A549 treated with DMSO at 1 μM for 4 hours (cell line): ENCODE measurements at places on chromosomes 4 and X. TPM values are rescaled to one million over a fixed set of nuclear protein-coding genes. Genes with fewer than 3 reads are reported as not detected.

The ZXDB gene
- total RNA-seq, result 5.5 to 7.9 TPM (median 6.8 TPM) in 5 replicates

The TMEM255A gene
- total RNA-seq, result 0.07 to 0.18 TPM (median 0.13 TPM) in 5 replicates

The TMEM154 gene
- total RNA-seq, result 0.02 to 0.18 TPM (median 0.06 TPM) in 5 replicates

The KCND1 gene
- total RNA-seq, result 1.2 to 1.6 TPM (median 1.3 TPM) in 5 replicates

The REELD1 gene
- total RNA-seq, result not detected in 5 replicates

The PAGE4 gene
- total RNA-seq, result not detected in 5 replicates

The AMOT gene
- 0.01 to 0.05 TPM (median 0.01 TPM) in 3 of 5 replicates, not detected in the others for total RNA-seq

The FGG gene
- 4.1 to 7.7 TPM (median 4.6 TPM) in 5 replicates for total RNA-seq

The ZNF280C gene
- 3.0 to 3.9 TPM (median 3.7 TPM) in 5 replicates for total RNA-seq

The NXF2 gene
- total RNA-seq, result not detected in 5 replicates

The RNF128 gene
- 0.05 to 0.09 TPM (median 0.08 TPM) in 3 of 5 replicates, not detected in the others for total RNA-seq

The GRIA3 gene
- total RNA-seq, result not detected in 5 replicates

The CFI gene
- total RNA-seq, result 0.52 to 0.73 TPM (median 0.67 TPM) in 5 replicates

The PAGE2 gene
- not detected in 5 replicates for total RNA-seq

The MAGEA2 gene
- total RNA-seq, result 0.07 to 0.13 TPM (median 0.09 TPM) in 3 of 5 replicates, not detected in the others

The XAGE1B gene
- total RNA-seq, result 189 to 292 TPM (median 196 TPM) in 5 replicates

The SHISA3 gene
- not detected in 5 replicates for total RNA-seq

The PFKFB1 gene
- total RNA-seq, result 0.06 to 0.11 TPM (median 0.09 TPM) in 3 of 5 replicates, not detected in the others

The SLC9B1 gene
- 0.09 to 0.28 TPM (median 0.11 TPM) in 3 of 5 replicates, not detected in the others for total RNA-seq

The PLXNB3 gene
- total RNA-seq, result 1.3 to 4.6 TPM (median 3.7 TPM) in 5 replicates

The LRCH2 gene
- total RNA-seq, result 0.01 to 0.05 TPM in 2 of 5 replicates, not detected in the others

The H2BW2 gene
- total RNA-seq, result not detected in 5 replicates

The GAGE12J gene
- not detected in 5 replicates for total RNA-seq

The TLR6 gene
- 4.7 to 7.1 TPM (median 5.5 TPM) in 5 replicates for total RNA-seq

The HS3ST1 gene
- 0.30 to 0.64 TPM (median 0.49 TPM) in 5 replicates for total RNA-seq

The ZCCHC18 gene
- 0.07 to 0.87 TPM (median 0.24 TPM) in 4 of 5 replicates, not detected in the other for total RNA-seq

The SRPK3 gene
- total RNA-seq, result 0.03 to 0.13 TPM (median 0.07 TPM) in 4 of 5 replicates, not detected in the other

The GAGE12H gene
- not detected in 5 replicates for total RNA-seq

The NSUN7 gene
- 0.27 to 0.58 TPM (median 0.30 TPM) in 5 replicates for total RNA-seq

The FHDC1 gene
- 0.38 to 0.62 TPM (median 0.42 TPM) in 5 replicates for total RNA-seq

The UGT2B7 gene
- total RNA-seq, result 0.19 to 0.26 TPM (median 0.22 TPM) in 5 replicates

The MAGEE1 gene
- total RNA-seq, result 3.7 to 5.4 TPM (median 5.3 TPM) in 5 replicates

The GABRQ gene
- total RNA-seq, result 0.22 to 0.27 TPM (median 0.24 TPM) in 5 replicates
